CD4-positive, alpha-beta T cell treated with Interleukin-10 for 1 hour (primary cell): ENCODE measurements at places on chromosomes 12 and 14.

DNA sequence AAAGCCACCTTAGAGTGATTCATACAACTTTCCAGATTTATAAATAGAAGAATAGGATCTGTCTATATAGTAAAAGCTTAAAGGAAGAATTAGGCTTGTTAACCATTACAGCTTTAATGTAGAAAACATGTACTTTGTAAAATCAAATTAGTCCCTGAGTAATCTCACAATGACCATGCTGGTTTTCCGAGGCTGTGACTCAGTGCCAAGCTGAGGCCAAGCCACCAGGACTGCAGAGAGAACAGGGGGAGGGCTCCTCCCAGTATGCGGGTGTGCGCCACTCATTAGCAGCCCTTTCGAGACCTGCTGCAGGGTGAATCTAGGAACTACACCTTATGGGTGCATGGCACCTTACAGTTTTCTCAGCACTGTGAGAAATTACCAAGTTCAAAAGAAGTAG, 167.0 kb downstream of the EFCAB11 start:
- no peak for DNase-seq

GRCh38 chr12:13472690-13473089, 276.2 kb downstream of the EMP1 start:
- no peak for DNase-seq

DNA sequence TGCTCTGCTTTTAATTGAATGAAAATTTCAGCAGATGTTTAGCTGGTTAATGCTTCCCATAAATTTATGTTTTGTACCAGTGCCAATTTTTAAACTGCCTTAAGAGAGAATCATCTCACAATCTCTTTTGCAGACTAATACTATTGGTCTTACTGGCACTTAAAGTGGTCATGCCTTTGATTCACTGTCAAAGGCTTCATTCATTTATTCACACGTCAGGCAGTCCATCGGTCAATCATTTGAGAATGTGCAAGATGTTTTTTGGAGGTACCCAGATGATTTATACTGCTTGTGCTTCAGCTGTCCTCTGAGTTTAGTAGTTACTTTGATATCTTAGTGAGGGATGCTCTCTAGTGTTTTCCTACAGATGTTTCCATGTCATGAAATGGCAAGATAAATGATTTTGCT, 83.4 kb downstream of the NAV3 start:
- no peak for DNase-seq

- no peak for DNase-seq
Measured at GRCh38 chr12:108855284-108856169, 1.9 kb downstream of the SSH1 start.

GRCh38 chr12:38279756-38280155, 36.8 kb upstream of the ALG10B start:
- no peak for DNase-seq

- no peak for DNase-seq
Measured at GRCh38 chr14:104821971-104822608, 21.2 kb downstream of the ZBTB42 start.

DNA sequence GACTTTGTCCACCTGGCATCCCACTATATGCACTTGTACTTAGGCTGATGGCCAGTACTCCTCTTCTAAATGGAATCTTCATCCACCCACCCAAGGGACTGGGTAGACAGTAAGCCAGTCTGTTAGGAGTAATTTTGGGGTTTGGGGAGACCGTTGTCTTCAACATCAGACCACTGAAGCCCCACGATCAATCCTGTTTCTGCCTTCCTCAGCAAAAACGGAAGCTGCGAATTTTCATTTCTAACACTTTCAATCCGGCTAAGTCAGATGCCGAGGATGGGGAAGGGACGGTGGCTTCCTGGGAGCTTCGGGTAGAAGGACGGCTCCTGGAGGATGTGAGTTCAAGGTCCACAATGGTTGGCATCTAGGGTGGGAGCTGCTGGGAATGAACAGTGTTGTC, 2.0 kb downstream of the SMARCD1 start:
- DNase-seq = no peak

- DNase-seq = no peak
Measured at GRCh38 chr14:84857571-84857970, 672.4 kb upstream of the FLRT2 start.

DNA sequence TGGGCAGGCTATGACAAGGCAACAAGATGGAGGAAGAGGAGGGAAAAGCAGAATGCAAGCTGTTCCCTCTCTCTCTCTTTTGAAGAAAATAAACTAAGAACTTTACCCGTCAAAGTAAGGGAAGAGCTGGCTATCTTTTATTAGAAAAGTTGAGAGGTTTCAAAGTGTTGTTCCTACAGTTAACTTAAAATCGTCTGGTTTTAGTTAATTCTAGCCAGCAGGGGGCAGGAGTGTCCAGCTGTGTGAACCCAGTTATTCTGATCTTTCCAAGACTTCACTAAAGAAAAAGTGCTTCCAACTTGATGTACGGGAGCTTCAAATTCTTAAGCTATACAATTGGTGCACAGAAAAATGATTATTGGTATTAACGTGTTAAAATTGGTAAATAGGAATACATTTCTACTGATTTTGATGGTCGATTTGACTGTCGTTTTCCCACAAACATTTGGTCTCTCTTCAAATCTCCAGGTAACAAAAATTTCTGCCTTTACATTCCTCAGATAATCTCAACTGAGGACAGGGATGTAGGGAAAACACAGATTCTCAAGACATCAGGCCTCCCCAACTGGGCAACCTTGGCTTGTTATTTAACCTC, 28.4 kb upstream of the MON2 start:
- DNase-seq = peak; percentile 60

- DNase-seq = no peak
Measured at GRCh38 chr12:115639648-115640012, 637.9 kb downstream of the MED13L start.

GRCh38 chr12:99027461-99027860, 382.4 kb downstream of the APAF1 start:
- DNase-seq = no peak

DNA sequence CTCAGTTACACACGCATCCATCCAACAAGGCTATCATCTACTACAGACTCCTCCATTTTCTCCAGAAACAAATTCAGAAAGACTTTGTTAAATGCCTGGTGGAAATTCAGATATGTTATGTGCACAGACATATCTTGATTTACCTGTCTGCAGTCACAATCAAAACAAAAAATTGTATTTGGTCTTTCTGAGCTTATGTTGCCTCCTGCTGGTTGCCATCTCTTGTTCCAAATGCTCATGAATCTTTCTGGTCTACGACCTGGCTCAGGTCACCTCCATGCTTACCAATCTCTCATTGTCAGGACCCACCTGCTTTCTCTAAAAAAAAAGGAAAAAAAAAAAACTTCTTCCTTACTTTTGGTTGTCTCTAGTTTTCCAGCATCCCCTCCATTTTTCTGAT, 169.2 kb upstream of the PLXNC1 start:
- peak; percentile 48 for DNase-seq

DNA sequence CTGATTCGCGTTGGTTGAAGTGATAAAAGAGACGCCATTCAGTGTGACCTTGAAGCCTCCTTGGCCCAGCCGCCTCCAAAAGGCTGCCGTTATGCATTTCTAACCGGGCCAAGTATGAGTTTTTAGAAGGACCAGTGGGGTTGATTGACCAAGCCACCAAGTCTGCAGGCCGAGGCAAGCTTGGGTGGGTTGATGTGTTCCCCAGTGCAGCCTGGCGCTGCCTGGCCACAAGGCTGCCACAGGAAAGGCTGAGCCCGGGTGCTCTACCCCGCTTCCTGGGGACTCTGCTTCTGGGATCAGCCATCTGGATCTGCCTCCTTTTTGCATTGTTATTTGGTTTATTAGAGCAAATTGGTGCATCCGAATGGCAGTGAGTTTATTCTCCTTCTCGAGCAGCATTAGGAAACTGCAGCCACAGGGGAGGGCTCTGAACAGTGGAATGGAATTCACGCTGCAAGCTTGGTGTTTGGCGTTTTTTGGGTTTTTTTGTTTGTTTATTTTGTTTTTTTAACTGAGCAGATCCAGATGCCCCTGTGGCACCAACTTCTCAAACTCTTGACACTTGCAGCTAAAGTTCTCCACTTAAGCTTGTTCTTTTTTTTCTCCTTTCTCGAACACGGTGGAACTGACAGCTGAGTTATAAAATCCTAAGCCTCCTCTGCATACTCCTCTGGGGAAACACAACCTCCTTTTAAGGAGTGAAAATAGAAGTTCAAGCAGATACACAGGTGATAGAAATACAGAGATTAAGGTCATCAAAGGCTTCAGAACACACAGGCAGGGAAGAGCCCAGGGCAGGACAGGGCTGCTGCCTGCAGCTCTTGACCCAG, 145.4 kb upstream of the FKBP4 start:
- no peak for DNase-seq

DNA sequence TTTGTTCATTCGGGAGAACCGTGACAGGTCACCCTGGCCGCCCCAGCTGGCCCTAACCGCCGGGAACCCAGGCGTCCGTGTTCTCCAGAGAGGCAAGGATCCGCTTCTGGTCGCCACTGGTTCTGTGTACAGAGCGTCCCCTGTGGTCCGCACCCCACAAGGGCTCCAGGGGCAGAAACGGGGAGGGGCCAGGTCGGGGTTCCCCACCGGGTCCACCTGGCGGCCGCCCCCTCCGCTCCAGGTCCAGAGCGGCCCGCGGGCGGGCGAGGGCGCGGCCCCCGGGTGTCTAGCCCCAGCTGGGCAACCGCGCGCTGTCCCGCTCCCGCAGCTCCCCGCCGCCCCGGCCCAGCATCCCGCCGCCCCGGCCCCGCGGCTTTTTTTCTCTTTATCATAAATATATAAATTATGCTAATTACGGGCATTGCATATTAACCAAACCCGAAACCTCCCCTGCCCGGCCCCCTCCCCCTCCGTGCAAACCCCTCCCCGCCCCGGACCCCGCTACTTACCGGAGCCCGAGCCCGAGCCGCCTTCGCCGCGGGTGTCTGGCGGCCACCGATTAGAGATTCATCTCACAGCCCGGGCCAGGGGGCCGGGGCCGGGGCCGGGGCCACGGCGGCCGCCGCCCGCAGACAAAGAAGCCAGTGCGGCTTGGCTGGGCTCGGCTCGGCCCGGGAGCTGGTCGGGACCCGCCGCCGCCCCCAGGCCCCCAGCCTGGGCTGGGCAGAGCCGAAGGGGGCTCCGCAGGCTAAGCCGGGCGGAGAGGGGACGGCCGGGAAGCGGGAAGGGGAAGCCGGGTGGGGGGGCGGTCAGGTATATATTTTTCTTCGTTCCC, 512 bp downstream of the POU6F1 start:
- peak; percentile 67 for DNase-seq

DNA sequence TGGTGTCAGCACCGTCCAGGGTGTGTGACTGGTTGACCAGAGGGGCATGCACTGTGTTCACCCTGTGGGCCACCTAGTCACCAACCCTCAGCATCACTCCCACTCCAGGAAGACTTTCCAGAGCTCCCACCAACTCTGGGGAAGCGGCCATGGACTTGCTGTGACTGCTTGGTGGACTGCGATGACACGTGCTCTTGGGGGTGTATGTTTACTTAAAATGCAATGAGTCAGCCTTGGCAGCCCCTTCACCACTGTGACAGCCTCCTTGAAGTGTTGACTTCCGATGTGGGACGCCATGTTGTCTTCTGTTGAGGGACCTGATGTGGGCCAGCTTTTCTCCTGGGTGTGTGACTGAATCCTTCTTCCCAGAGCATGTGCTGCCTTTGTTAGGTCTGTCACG, 151.1 kb upstream of the RTL1 start:
- no peak for DNase-seq

DNA sequence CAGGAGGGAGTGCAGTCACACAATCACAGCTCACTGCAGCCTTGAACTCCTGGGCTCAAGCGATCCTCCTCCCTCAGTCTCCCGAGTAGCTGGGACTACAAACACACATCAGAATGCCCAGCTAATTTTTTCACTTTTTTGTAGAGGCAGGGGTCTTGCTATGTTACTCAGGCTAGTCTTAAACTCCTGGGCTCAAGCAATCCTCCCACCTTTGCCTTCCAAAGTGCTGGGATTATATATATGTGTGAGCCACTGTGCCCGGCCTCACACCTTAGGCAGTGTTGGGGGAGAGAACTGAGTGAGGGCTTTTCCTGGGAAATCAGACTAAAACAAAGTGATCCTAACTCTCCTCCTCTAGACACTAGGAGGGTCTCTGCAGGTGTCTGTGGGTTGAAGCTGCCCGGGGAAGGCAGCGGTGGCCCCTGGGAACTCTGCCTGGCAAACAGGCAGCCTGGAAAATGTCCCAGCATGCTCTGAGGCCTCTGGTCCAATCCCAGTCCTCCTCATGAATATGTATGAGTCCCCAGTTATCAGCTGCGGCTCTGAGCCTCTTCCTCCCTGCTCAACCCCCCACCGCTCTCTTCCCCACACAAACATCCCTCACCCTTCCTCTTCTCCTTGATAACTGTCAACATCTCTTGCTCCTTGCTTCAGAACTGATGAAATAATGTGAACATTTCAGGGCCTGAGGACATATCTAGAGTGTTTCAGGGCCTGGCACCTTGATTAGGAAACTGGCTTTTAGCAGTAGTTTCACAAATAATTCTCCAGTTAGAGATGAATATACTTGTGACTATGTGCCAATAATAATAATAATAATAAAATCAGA, 7.9 kb upstream of the NAA25 start:
- no peak for DNase-seq
